NCI-H2107 (cell line): ENCODE measurements at places on chromosomes 5 and 9.

DNA sequence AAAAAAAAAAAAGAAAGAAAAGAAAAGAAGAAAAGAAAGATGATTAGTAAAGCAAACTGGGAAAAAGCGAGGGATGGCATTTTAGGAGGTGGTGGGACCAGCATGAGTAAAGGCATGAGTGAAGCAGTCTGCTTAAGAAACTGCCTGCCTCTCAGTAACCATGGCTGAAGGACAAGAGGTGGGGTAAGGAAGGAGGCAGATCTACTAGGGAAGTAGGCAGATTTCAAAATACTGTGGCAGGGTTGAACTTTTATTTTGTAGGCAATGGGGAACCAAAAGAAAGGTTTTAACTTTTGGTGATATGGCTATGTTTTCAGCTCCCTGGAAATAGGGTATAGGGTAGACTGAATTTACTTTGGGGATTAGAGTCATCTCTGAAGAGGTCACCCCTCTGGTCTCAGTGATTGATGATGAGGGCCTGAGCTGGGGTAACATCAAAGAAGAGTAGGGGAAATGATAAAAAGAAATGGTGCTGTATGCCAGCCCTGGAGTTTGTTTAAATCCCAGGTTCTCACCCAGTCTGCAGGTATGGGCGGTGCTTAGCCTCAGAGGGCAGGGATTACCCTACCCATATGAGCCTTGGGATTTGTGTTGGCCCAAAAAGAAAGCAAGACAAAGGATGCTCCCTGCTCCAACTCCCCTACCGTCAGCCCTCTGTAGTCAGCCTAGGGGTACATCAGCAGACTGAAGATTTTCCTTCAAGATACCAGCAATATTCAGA, 316.2 kb downstream of the CWC27 start:
- DNase-seq: no peak

DNA sequence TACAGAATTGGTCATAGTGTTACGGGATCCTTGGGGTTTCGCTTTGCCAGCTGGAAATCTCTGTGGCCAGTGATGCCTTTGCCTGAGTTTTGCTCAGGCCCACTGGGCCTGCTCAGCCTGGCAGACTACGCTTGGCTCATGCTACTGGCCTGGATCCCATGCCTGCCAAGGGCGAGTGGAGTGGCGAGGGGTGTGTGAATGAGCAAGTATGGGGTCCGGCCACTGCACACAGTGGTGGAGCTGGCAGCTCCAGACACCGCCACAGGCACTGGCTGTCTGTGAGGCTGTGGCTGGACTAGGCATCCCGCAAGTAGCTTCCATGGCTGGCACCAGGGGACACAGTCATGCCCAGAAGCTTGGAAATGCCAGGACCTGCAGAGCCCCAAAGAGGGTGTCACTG, 240.3 kb downstream of the ARRDC3 start:
- no peak for DNase-seq

- no peak for DNase-seq
These were observed 189.5 kb downstream of the SLF1 start for GRCh38 chr5:94807985-94808384.

GRCh38 chr9:137025517-137025966, 2.5 kb downstream of the ABCA2 start:
- DNase-seq: peak; percentile 94

DNA sequence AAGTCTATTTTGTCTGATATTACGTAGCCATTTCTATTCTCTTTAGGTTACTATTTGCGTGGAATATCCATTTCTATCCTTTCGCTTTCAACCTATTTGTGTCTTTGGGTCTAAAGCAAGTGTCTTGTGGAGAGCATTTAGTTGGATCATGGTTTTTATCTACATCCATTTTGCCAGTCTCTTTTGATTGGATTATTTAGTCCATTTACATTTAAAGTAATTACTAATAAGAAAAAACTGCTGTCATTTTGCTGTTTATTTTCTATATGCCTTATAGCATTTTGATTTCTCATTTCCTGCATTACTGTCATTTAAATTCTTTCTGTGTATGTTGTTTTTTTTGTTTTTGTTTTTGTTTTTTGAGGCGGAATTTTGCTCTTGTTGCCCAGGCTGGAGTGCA, 26.0 kb upstream of the UBQLN1 start:
- DNase-seq: no peak

- DNase-seq: no peak
These were observed 373.9 kb downstream of the CHSY3 start for GRCh38 chr5:130278136-130278535.

DNA sequence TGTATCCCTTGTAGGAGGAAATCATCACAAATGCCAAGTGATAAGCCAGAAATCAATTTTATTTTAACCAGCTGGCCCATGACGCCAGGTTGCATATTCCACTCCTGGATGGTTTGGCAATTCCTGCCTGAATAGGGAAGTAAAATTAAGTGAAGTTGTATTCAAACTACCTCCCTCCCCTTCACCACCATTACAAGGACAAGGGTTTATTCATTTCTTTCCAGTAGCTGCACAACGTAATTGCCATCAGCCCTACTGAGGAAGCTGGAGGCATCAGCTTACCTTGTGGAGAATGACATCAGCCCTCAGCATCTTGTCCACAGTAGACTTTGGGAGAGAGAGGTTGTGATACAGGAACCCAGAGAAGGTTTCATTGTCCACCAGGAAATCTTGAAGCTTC, 66.6 kb downstream of the ABCA1 start:
- DNase-seq: peak; percentile 50

GRCh38 chr9:121987314-121987713, 105.8 kb downstream of the TTLL11 start:
- no peak for DNase-seq

DNA sequence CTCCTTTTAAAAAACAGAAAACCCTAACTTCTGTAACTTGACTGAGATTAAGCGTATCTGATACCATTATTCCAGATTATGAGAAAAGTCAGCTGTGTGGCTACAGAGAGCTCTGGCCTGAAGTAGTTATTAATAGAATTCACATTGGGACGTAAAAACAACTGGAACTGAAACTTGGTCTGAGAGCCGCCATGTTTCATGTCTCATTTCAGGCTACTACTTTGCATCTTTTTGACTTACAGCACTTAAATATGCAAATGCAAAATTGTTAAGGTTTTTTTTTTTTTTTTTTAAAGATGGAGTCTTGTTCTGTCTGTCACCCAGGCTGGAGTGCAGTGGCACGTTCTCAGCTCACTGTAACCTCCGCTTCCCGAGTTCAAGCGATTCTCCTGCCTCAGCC, 25.2 kb downstream of the MAP3K1 start:
- no peak for DNase-seq

GRCh38 chr5:121913418-121913817, 48.4 kb upstream of the SRFBP1 start:
- DNase-seq: no peak

GRCh38 chr9:13429301-13430190, 150.1 kb upstream of the MPDZ start:
- DNase-seq: no peak

DNA sequence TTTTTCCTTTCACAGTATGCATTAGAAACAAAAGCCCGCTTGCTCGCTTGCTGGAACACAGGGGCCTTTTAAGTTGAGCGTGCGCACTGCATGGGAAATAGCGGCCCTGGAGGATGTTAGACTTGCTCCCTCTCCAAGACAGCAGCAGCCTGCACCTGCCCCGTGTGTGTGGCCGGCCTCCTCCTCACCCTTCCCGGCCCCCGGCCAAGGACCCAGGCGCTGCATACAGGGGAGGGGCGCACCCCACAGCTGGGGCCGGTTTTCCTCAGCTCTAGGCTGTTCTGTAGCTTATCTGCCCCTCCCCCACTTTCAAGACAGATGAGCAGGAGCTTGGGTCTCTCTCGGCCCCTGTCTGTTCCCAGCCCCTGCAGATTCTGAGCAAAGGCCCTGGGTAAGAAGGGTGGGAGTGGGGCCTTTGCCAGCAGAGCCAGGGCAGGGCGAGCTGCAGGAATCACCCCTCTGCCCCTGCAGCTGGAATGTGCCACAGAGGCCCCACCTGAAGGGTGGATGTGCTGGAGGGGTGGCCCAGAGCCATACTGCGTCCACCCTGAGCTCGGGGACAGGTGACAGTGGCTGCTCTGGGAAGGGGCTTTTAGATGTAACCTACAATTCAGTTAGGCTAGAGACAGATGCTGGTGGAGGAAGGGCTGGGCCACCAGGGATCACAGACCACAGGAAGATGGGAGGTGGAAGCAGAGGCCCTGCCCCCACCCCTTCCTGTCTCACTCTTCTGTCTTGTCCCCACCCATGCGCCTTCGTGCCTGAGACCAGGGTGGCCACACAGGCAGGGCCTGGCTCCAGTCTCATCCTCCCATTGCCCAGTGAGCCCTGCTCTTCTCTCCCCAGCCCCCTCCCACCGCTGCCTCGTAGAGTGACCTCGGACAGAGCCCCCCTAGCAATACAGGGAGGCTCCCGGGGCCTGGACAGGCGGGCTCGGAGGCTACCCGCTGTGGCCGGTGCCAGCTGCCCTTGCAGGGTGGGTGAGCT, 132.4 kb downstream of the DAB2IP start:
- no peak for DNase-seq

DNA sequence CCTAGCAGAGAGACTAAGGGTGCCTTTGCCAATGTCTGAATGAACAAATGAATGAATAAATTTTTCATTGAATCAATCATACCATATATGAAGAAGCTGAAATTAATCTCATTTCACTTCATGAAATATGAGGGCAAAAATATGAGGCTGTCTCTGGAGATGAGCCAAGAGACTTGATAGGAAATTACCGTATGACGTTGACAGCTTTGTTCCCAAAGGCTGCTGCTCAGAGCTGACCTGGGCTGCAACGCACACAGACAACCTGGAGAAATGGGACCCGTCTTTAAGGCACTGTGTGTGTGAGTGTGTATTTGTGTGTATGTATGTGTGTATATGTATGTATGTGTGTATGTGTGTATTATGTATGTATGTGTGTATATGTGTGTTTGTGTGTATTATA, 226.1 kb downstream of the IRX2 start:
- DNase-seq: no peak

DNA sequence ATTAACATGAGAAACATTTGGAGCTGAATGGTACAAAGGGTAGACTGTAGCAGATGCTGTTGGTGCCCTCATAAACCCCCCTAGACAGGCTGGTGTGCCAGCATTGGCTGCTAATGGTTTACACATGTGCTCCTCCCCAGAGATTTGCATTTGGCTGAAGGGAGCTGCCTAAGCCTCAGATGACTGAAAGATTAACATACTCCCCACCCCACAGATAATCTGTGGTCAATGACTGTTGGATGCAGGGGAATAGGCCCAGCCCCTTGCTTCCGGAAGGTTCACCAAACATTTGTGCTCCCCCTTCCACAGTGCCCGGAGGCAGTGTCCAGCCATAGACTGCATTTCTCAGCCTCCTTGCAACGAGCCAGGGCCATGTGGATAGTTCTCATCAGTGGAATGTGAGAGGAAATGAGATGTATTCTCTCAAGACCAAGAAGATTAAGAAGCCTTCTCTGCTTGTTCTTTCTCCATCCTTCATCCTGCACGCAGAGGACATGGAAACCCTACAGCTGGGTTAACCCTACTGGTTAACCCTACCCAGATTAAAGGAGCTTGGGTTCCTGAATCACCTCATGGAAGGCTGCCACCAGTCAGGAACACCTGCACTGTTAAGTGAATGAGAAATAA, 79.6 kb downstream of the PHAX start:
- DNase-seq: no peak

DNA sequence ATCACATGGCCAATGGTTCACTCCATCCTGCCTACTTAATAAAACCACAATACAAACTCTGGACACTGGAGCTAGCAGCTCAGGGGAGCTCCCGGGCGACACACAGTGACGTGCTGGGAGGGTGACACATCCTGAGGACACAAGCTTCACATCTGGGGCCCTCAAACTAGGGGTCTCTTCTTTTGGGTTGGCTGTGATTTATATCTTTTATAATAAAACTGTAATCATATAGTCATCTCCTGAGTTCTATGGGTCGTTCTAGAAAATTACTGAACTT, 12.1 kb upstream of the MAPK9 start:
- DNase-seq: no peak

GRCh38 chr5:52134013-52134650, 653.6 kb upstream of the ITGA1 start:
- DNase-seq: no peak

DNA sequence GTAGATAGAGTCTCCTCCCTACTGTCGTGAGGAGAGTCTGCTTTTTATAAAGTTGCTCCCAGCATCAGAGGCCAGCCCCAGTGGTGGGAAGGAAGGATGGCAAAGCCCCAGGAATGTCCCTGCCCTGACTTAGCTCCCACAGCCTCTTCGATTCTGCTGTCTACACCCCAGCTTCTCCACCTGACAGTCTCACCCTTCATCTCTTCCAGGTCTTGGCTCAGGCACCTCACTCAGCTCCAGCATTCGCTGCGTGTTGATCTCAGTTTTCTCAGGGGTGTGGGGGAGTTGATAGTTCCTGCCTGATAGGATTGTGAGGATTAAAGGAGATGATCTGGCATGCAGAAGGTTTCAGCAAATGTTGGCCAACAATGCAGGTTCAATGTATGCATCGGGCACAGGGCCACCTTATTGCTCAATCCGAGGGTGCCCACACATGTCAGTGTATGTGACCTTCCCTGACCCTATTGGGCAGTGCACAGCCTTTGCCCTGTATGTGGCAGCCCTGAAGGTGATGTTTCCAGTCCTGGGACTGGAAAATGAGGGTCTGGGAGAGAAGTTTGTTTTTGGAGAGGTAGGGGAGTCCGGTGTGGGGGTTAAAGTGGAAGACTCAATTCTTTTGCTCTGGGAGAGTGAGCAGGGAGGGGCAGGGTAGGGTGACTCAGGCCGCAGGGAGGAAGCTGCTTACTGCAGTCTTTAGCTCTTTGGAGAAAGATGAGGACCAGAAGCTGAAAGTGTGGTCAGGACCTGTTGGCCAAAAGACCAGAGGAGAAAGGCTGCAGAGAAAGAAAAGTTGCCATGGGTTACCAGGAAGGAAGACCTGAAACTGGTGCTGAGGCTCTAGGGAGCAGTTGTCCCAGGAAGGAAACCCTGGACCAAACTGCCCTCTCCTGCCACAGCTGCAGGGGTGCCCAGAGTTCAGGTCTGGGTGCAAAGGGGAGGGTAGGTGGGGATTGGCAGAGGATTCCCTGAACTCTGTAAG, 153.2 kb downstream of the MACROH2A1 start:
- DNase-seq: no peak

- DNase-seq: no peak
These were observed 103.2 kb downstream of the MSX2 start for GRCh38 chr5:174827558-174827957.

DNA sequence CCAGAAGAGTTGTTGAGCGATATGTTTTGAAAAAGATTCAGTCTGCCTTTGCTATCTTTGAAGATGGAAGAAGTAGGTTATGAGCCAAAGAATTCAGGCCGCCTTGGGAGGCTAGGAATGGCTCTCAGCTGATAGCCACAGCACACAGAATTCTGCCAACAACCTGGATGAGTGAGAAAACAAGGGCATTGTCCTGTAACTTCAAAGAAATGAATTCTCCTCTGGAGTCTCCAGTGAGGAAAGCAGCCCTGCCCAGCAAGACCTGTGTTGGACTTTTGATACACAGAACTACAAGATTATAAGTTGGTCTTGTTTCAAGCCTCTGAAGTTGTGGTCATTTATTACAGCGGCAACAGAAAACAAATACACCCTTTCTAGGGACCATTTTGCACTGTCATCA, 509.9 kb upstream of the ZNF608 start:
- DNase-seq: no peak

GRCh38 chr5:122220511-122220910, 91.2 kb downstream of the ZNF474 start:
- no peak for DNase-seq
